LoVo (cell line): ENCODE measurements at places on chromosomes 4 and X.

GRCh38 chr4:102500696-102501446 lies at the start of gene NFKB1:
Gene NFKB1 (plus strand): TSS chr4:102501359. CDS start chr4:102525519, 24,160 bp downstream.
- DNase-seq, result peak; percentile 53

- no peak for DNase-seq
Observed at GRCh38 chrX:69094977-69095669, 70.1 kb downstream of the PJA1 start.

- no peak for DNase-seq
Observed at GRCh38 chr4:156516698-156517097, 454.9 kb downstream of the PDGFC start.

- DNase-seq, result no peak
Observed at GRCh38 chrX:149715468-149715867, 3.6 kb downstream of the MAGEA11 start.

DNA sequence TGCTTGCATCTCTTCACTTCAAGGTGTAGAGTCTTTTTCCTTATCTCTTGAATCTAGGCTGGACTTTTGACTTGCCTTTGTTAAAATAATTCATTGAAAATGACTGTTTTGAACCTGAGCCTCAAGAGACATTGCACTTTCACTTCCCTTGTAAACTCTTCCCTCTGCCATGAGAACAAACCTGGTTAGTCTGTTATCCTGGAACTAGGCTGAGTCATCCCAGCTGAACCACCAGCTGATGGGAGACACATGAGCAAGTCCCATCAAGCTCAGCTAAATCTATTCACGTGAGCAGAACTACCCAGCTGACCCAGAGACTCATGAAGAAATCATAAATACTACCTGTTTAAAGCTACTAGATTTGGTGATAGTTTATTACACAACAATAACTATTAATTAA lies 202.3 kb upstream of the CENPE start:
- DNase-seq, result no peak

- no peak for DNase-seq
Observed at GRCh38 chrX:98523521-98523920, 1639.8 kb downstream of the RPA4 start.

- no peak for DNase-seq
Observed at GRCh38 chr4:146123231-146123630, 52.3 kb upstream of the LSM6 start.

DNA sequence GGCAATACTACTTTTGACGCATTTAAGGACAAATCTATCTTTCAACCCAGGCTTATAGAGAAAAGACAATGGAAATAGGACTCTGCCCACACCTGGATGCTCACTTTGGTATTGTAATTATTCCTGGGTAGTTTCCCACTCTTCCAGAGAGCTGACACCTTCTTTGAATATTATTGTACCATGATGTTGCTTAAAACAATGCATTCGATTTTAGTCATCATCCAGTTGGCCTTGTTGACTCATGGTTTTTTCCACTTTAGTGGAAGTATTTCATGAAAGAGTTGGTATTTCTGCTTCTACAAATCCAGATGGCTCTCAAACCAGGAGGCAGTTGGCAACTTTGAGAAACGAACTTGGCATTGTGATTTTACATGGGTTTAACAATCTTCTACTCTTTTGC lies 124.2 kb downstream of the ENOX2 start:
- DNase-seq, result no peak

GRCh38 chrX:135741192-135741715 lies 26.7 kb downstream of the CT45A3 start:
- no peak for DNase-seq

DNA sequence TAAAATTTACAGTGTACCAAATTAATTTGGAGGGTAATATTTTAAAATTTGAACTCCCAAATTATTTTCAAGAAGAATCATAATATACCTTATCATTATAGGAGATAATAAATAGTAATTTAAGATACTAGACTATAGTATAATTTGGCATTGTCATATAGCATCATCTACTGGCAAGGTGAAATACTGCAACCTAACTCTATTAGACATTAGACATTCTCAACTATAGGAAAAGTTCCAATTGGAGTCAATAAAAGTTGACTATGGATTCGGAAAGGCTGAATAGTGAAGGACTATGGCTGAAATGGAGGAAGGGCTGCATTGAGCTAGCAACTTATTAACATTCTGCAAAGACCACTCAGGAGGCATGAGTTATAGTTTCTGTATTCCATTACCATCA lies 113.0 kb downstream of the PRDM5 start:
- DNase-seq, result no peak

- no peak for DNase-seq
Observed at GRCh38 chr4:83191026-83191425, 76.5 kb upstream of the PLAC8 start.

- no peak for DNase-seq
Observed at GRCh38 chr4:48340276-48340964, 909 bp upstream of the SLAIN2 start.

- no peak for DNase-seq
Observed at GRCh38 chrX:150226223-150226965, 136.7 kb upstream of the MAMLD1 start.

DNA sequence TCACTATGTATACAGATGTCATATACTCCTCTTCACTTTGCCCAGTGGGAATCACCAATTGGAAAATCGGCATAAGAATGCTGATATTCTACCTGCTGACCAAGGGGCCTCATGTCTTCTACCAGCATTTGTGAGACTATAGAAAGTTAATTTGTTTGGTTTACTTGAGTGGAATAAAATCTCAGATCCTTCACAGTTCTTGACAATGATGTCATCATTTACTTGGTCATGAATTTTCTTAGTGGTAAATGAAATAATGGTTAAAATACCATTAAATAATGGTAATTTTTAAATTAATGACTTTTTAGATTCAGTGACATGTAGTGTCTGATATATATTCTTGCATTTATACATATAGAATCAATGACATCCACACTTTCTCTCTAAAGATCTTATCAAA lies 1052.6 kb downstream of the ADGRL3 start:
- DNase-seq, result no peak

GRCh38 chr4:4733663-4734062 lies 125.8 kb upstream of the MSX1 start:
- DNase-seq, result no peak

DNA sequence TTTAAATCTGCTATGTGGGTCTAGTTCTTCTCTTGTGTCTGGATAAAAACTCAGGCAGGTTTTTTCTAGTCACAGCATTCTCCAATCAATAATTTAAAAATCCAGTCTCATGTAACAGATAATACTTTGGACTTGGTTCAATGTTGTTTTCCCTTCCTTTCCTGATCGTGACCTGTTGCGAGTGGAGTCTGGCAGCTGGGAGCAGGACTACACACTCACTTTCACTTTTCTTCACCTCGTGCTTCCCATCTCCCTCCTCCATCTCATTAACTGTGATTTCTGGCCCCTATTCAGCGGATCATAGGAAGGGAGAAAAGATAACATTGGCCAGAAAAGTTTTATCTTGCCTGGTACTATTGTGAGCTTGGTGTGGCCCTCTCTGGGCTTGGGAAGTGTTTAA lies 96.6 kb upstream of the GATB start:
- no peak for DNase-seq

DNA sequence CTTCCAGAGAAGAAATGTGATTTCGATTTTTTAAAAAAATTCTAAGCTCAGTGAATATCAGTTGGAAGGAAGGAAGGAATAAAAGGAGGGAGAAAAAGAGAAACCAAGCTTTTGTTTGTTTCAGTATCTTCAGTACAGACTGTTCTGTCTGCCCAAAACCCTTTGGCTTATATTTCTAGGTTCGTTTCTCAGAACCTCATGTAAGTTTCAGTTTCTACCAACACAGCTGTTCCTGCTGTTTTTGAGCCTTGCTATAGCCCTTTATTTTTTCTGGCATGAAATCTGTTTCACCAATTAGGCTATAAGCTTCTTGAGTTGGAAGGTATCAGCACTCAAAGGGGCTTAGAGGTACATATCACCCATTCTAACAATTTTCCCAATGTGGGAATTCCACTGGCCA lies 157.9 kb downstream of the GBA3 start:
- no peak for DNase-seq

- DNase-seq, result no peak
Observed at GRCh38 chrX:132821974-132822633, 136.3 kb downstream of the HS6ST2 start.

DNA sequence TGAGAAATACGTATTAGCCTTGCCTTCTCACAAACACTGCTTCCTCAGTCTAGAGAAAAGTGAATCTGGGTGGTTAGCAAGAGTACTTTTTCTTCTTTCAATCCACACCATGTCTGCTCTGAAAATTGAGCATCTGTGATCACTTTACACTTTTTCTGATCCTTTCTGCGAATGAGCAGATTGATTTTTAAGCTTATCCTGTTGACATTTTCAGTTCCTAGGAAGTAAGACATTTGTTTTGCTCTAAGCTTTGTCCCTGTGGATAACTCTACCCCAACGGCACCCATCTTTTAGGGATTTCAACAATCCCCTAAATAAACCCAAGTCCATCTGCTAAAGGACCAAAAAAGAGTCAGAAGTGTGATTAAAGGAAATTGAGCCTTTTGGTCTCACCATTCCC lies 487.5 kb downstream of the IQCM start:
- no peak for DNase-seq

GRCh38 chrX:40021647-40022046 lies 76.1 kb downstream of the BCOR start:
- no peak for DNase-seq

DNA sequence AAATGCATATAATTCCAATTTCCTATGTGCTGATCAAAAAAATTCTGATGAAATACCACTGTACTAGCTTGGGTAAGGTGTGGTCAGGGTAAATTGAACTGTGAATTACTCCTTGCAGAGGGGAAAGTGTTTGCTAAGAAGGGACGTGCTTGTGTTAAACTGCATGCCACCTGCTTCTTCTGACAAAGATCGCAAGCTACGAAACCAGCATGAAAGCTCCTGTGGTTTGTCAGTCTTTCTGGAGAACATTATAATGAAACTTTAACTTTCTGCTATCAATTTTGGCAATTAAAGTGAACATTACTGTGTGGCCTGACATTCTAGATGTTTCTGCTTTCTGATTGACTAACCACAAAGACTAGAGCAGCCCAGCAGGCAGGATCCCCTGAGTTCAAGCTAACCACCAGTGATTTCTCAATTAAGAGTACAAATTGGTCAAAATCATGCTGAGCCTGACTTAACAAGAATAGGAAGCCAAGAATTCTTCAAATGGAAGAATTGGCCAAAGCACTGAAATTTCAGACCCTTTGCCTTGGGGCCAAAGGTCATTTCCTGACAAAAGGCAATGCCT lies 239.0 kb downstream of the SLITRK2 start:
- DNase-seq, result no peak

DNA sequence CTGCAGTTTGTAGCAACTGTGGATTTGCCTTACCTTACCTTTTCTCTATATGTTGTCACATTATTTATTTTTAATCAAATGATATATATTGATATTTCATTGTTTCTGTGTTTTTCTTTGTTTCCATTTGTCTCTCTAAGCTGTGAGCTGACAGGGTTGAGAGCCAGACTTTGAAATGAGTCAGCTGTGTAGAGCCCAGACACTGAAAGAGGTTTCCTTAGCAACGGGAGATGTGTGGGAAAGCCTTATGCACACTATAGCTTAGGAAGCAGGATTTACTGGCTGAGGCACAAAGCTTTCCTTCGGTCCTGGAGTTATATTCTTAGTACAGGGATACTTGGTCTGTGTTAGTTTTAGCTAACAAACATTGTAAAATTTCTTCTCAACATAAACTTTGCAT lies 192.2 kb downstream of the FGF13 start:
- no peak for DNase-seq

GRCh38 chr4:187294861-187295260 lies 571.2 kb upstream of the FAT1 start:
- DNase-seq, result peak; percentile 79

GRCh38 chr4:153684182-153684970 lies at the start of gene TLR2:
Gene TLR2 (plus strand): TSS chr4:153684280. CDS start chr4:153702908, 18,628 bp downstream.
- peak; percentile 28 for DNase-seq
